ENCODE measurements at places on chromosomes 2 and 18.

DNA sequence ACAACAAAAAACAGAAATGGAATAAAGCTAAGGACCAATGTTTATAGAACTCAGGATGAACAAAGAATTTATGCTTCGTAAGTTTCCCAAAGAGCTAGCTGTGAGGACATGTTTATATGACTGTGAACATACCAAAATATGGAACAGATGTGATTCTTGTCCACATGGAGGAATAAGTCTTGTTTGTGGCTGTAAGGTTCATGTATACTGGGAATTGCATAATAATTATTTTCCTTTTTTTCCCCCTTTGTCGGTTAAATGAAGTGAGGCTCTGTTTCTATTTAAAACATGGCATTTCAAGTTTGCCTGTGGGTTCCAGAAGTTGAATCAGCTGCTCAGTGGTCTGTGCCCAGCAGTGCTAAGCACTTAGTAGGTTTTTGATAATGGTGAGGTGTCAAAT is 108.1 kb downstream of the FHOD3 start:
- DNase-seq = no peak

GRCh38 chr2:131115752-131116151 is 10.6 kb downstream of the PLEKHB2 start:
- DNase-seq = no peak

- no peak for DNase-seq
Measured at GRCh38 chr2:19614066-19614465, 255.6 kb upstream of the OSR1 start.

DNA sequence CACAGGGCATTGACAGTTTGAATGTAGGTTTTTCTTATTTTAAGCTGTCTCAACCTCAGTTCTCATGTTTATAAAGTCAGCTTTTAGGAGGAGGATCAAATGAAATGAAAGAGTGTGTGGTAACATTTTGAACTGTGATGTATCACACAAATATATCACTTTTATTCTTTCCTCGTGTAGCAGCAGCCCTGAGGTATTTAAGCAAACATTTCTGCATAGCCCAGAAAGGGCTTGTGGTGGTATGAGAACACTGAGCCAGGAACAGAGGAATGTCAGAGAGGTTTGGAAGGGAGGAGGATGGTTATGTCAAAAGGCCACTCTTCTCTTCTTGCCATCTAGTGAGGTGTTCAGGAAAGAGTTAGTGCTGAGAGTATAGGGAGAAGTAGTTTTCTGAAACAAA is 150.2 kb downstream of the PARD3B start:
- DNase-seq = no peak
